D341Med (cell line): ENCODE measurements at places on chromosomes 6 and 20.

- DNase-seq = peak; percentile 77
Measured at GRCh38 chr6:125191916-125192609, 38.5 kb downstream of the TPD52L1 start.

GRCh38 chr6:32807020-32807580 is 9.7 kb downstream of the HLA-DOB start:
- no peak for DNase-seq

GRCh38 chr6:43997345-43997677 is 129.9 kb downstream of the MRPL14 start:
- no peak for DNase-seq

- no peak for DNase-seq
Measured at GRCh38 chr20:50646483-50646996, 44.8 kb downstream of the RIPOR3 start.

DNA sequence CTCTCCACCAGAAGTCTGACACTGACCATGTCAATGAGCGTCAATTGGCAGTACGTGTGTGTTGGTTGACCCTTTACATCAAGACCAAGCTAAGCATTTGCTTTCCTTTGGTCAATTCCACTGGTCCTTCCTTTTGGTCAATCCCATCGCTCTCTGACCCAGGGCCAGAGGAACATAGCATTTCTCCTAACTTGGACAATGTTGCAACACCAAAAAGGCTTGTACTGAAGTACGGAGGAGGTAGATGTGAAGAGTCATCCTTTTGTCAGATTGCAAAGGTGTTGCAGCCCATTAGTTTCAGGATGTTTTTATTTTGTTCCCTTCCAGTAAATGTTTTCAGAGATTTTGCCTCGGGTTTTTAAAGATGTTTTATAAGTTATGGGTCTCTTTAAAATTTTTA is 24.6 kb downstream of the EDN1 start:
- no peak for DNase-seq
